T-cell (primary cell): ENCODE measurements at places on chromosomes 1 and 21. TPM values are rescaled to one million over a fixed set of nuclear protein-coding genes. Genes with fewer than 3 reads are reported as not detected.

GRCh38 chr1:221911714-221912113 is 169.8 kb upstream of the DUSP10 start:
- DNase-seq: no peak

GRCh38 chr1:24919791-24920532 is 10.1 kb downstream of the RUNX3 start:
- DNase-seq: no peak

DNA sequence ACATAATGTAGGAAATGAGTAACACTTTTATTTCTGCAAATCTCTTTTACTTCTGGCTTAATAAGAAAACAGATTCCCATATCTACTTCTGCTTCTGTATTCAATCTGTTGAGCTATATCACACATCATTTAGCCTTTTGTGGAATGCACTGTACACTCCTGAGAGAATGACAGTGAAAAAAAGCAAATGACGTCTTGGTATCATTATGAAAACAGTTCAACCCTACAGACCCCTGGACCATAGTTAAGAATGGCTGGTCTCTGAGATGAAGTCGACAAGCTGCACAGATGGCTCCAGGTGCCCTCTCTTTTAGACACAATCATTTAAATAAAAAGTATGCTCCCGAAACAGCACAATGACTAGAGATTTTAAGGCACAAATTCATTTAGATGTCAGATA is 247.0 kb downstream of the RERE start:
- DNase-seq: no peak

DNA sequence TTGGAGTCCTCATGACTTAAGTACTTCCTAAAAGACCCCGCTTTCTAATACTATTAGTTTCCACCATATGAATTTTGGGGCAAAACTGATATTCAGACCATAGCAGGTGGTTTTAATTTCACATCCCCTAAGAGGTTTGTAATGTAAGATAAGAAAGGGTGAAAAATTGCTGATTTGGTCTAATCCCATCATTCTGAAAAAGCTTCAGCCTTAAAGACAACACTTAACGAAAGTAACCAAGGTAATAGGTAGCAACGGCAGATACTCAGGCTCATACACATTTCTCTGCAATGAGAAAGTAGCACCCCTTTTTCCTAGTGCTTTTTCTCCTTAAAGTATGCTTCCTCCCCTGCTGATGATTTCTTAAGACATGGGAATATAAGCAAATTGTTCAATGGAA is 376.9 kb upstream of the LYPLAL1 start:
- DNase-seq: no peak

GRCh38 chr1:172545396-172546004 is 12.6 kb downstream of the SUCO start:
- DNase-seq: no peak

GRCh38 chr1:78658901-78659300 is 9.3 kb downstream of the IFI44 start:
- DNase-seq: no peak

GRCh38 chr1:228007049-228007800 is 427 bp downstream of the WNT3A start:
- DNase-seq: no peak

- DNase-seq: no peak
Measured at GRCh38 chr21:34229353-34229752, 134.5 kb upstream of the KCNE2 start.

DNA sequence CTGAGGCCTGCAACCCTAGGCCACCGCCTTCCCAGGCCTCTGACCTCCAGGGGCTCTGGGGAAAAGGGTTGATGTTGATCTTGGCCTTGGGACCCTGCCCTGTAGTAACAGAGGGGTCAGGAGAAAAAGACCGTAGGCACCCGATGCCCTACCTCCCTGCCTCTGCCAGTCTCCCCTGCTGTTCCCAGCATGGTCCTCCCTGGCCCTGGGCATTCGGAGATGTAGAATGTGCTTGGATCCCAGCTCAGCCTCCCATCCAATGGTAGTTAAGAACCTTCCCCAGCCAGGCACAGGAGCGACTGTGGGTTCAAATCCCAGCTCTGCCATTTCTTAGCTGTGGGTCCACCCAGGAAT is 72.0 kb upstream of the TARDBP start:
- no peak for DNase-seq

DNA sequence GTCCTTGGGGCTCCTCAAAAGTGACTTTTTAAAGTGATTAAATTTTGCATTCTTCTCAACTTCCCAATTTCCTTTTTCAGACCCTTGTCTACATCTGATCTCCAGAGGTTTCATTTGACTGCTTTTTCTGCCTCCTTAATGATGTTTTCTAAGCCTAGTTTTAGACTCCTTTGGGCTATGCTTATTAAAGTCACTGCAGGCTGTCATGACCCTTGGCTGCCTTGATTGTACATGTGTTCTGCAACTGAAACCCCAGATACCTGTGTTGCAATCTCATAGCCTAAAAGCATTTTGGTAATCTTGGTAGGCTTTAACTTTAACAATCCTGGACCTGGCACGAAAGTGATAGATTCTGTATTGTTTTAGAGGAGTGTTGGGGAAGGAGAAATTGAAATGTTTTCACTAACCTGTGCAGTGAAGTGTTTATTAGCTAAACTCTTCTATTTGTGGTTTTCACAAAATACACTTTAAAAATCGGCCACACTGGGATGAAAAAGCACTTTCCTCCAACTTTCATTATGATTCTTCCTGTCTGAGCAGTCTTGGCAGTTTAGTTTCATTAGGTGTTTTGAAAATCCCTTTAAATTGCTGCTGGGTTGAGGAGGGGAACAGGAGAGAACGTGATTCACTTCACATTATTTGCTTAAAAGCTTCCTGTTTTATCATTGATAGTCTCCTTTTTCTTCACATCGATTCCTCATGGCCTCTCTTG is 4.9 kb downstream of the MACO1 start:
- DNase-seq: no peak

- no peak for DNase-seq
Measured at GRCh38 chr1:202981939-202982338, 14.9 kb upstream of the CYB5R1 start.

DNA sequence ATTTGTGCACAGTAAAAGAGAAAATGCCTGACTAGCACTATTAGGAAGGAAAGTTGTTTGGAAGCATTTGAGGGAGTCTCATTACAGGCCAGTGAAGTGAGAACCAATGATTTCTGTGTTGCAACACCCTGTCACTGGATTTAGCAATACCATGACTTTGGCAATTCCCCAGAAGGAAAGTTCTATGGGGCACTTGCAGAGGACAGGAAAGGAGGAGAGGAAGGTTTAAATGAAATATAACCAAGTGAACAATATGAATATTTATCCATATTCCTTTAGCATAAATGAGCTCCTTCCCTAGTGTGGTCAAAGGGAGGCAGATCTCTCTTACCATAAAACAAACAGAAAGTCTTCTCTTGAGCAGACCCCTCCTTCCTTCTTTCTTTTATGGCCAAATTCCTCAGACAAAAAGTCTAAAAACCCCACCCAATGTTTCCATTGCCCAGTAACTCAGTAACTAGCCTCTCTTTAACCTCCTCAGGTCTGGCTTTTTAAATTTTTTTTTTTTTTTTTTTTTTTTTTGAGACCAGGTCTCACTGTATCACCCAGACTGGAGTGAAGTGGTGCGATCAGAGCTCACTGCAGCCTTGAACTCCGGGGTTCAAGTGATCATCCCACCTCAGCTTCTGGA is 5.5 kb downstream of the TLR5 start:
- no peak for DNase-seq

- no peak for DNase-seq
Measured at GRCh38 chr1:41805771-41806471, 112.8 kb downstream of the HIVEP3 start.

DNA sequence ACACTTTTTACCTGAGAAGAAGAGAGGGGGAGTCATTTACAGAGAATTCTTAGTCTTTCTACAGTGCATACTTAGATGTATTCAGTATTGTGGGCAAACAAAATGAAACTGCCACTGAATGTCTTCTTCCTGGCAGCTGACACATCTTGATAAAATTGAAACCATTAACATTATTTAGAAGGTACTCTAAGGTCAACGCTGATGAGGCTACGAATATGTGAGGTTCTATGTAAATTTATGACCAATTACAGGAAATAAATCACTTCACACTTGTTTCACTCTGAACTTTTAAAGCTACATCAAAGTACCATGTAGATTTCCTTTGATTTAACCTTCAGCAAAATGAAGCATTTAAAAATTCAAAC is 51.3 kb upstream of the GFI1 start:
- no peak for DNase-seq

DNA sequence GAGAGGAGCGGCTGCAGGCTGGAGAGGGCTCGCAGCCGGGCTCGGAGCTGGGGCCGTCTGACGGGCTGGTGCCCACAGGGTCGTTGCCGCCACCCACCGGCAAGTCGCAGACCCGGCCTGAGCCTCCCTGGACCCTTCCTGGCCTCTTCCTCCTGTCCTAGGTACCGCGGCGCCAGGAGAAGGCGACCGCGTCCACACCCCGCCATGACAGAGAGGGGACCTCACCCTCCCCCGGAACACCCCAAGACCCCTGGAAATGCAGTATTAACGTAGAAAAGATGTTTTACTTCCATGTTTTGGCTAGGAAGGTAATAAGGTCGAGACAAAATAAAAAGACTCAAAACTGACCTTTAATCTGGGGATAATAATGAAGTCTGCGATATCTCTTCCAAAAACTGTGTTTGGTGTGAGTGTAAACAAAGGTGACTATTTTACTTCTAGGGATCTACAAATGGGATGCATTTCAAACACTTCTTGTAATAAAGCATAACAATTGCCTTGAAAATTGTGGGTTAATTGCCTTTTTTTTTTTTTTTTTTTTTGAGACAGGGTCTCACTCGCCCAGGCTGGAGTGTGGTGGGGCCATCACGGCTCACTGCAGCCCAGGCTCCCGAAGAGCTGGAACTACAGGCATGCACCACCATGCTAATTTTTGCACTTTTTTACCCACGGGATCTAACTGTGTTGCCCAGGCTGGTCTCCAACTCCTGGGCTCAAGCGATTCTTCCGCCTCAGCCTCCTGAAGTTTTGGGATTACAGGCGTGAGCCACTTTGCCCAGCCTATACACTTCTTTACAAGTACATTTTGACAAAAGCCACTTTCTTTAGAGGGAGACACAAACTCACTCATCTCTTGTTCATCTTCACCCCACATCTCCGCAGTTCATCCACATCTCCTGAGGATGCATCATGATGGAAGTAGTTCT is 838 bp upstream of the RSRP1 start:
- DNase-seq: no peak

DNA sequence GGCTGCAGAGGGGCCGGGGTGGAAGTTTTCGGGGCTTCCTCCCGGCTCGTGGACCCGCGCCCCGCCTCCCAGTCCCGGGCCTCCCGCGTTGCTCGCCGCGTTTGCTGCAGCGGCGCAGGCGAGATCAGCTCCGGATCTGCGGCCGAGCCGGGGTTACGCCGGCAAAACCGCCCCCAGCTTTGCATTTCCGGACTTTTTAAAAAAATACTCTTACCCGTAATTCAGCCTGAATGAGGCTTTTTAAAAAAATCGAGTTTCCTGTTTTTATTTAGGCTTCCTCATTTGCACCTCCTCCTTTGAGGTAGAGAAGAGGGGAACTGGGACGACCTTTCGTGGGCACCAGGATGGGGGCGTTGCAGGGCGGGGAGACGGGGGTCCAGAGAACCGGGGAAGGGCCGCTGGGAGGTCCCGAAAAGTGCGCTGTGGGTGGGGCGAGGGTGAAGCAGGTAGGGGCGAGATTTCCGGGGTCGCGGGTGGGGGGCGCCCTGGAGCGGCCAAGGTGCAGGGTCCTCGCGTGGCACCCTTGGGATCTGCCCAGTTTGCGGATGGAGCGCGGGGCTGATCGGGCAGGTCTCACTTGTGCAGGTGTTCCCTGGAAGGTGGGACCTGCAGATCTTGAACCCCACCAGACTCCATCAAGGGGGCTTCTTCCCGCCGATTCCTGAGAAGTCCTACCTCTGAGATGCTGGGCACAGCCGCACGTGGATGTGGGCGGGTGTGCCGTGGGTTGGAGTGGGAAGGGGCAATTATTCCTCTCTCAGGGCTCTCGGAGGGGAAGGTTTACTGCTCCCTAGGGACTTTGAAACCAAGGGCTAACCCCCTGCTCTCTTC is 1.1 kb downstream of the PIK3CD start:
- DNase-seq: peak; percentile 76

DNA sequence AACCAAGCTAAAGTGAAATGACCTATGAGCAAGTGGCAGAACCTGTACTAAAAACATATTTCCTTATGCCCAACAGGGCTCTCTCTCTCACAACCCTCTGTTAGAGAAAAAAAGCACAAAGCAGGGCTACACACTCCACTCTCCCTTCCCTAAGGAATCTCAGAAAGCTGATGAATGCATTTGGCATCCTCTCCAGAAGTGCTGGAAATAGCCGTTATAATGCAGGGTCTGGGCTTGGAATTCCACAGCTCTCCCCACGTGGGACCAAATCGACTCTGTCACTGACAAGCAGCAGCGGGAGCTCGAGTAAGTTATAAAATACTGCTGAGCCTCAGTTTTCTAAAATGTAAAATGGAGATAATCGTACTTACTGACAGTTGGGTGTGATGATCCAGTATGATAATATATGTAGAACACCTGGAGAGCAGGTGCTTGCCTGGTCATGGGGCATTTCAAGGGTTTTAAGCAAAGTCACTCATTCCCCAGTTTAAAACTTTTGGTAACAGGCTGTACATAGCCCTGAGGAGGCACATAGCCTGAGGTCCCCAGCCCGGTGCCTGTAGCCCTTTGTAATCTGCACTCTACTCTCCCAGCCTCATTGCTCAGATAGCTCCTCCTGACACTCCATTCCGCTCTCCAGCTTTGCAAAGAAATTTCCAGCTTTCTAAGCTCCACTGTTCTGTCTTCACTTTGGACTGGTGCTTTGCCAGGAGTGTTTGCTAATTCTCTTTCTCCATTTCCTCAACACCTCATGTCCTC is 175.6 kb upstream of the DAB1 start:
- no peak for DNase-seq

DNA sequence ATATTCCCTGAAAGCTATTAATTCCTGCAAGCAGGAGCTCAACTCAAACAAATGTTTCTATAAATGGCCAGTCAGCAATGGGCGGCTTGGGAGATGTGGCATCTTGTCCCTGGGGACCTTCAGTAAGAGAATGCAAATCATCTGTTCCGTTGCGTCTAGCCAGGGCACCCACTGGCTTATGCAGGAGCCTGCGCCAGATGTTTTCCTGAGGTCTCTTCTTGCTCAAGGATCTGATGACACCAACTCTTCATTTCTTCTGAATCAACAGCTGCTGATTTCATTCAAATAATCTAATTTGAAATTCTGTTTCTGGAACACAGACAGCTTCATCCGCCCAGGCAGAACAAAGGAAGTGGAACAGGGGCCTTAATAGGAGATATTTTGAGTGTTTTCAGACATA is 70.0 kb upstream of the AJAP1 start:
- DNase-seq: no peak

GRCh38 chr21:42153046-42153686 is 65.8 kb upstream of the ABCG1 start:
- DNase-seq: no peak

Gene PADI3
- total RNA-seq: not detected

Gene LCE1D
- not detected for total RNA-seq

Gene C8B
- total RNA-seq: not detected

Gene GJA4
- not detected for total RNA-seq

Gene SELE
- not detected for total RNA-seq

Gene UCK2
- 7.6 TPM for total RNA-seq
